ENCODE measurements at places on chromosomes 3 and 15.

GRCh38 chr3:133153382-133153781 is 115.2 kb downstream of the TMEM108 start:
- DNase-seq, result no peak

GRCh38 chr15:49421991-49422390 is 1.1 kb upstream of the FGF7 start:
- DNase-seq, result peak; percentile 69

- DNase-seq, result no peak
These were observed 93.8 kb downstream of the FHIT start for GRCh38 chr3:61157414-61157813.

DNA sequence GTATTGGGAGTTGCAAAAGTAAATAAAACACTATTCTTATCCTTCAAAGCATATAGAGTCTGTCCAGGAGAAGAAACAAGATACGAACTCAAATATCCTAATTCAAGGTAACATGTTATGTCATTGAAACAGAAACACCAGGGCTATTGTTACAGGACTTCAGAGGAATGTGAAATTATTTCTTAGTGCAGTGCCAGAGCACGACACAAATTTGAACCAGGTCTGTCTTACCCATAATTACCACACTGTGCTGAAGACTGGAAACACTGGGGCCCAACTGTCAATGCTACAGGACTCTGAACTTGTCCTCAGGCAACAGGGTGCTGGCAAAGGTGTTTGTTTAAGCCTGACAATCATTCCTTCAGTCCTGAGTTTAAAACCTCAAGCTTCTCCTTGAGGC is 633.6 kb upstream of the UBE2E2 start:
- no peak for DNase-seq

GRCh38 chr3:67602816-67603215 is 51.6 kb downstream of the SUCLG2 start:
- DNase-seq, result no peak

DNA sequence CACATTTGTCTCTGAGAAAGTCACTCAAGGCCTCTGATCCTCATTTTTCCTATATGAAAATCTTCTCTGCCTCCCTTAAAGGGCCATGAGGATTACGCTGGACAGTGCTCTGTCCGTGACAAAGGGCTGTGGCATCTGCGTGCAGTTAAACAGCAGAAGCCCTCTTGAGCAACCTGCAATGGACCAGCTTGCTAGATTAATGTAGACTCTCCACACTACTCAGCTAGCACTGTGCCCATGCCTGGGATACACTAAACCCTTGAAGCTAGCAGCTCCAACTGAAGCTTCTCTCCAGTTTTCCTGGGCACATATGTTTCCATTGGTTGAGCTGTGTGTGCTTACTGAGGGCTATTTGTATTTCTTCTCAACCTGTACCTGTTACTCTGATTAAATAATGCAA is 303.8 kb downstream of the RPLP1 start:
- no peak for DNase-seq

DNA sequence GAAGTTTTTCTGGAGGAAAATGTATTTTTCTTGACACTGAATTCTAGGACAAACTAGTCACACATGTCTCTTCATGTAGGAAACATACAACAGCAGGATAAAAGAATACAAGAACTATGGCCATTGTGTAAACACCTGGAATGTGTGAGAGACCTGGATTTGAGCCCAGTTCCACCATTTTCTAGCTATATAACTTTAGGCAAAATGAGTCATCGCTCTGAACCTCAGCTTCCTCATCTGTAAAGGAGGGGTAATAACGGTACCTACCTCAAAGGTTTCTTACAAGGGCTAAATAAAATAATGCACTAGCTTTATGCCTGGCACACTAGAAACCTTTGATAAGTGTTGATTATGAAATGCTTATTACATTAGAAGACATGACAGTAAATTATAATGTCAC is 57.8 kb downstream of the RIOX2 start:
- DNase-seq, result no peak

- no peak for DNase-seq
These were observed 57.8 kb downstream of the PCSK6 start for GRCh38 chr15:101431748-101432147.

- no peak for DNase-seq
These were observed 9.8 kb upstream of the ZNF710 start for GRCh38 chr15:89991312-89991711.

GRCh38 chr3:14304101-14305045 is 98.0 kb upstream of the SLC6A6 start:
- DNase-seq, result no peak

- DNase-seq, result no peak
These were observed 11.4 kb upstream of the IGDCC3 start for GRCh38 chr15:65389226-65389625.

DNA sequence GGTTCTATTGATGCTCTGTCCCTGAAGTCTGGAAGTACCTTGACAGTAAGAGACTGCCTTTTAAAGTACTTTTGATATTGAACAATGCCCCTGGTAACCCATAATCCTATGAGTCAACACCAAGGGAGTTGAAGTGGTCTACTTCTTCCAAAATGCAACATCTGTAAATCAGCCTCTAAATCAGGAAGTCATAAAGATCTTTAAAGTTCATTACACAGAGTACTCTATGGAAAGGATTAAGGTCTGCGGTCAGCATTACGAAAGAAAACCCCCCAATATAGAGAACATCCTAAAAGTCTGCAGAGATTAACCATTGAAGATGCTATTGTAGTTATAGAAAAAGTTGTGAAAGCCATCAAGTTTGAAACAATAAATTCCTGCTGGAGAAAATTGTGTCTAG is 52.7 kb upstream of the CMC1 start:
- no peak for DNase-seq

GRCh38 chr15:31511707-31512310 is 185.2 kb downstream of the KLF13 start:
- DNase-seq, result peak; percentile 78

- DNase-seq, result no peak
These were observed 921 bp downstream of the MGLL start for GRCh38 chr3:127821394-127821793.

DNA sequence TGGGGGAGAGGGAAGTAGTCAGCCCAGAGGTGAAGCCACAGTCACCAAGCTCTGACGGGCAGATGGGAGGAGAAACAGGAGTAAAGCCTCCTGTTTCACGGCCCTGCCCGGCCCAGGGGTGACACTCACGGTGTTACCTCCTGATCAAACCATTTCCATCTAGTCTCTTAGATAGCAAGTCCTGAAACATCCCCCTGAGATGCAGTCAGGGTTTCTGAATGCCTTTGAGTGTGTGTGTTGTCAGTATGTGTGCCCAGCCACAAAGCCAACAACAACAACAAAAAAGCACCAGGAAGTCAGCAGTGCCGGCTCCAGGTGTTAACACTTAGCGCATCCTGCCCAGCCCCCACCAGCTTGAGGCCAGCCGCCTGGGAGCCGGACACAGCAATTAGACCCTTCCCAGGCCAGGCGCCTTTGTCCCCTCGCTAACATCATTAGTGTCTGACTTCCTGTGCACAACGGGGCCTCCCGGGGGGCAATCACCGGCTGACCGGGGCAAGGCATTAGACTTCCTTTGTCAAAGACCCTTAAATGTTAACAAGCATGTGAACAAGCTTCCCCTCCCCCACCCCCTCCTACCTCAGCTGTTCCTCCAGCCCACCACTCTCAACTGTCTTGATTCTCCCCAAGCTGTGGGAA is 34.5 kb downstream of the IL17RD start:
- no peak for DNase-seq

GRCh38 chr3:185940951-185941350 is 3.1 kb upstream of the TRA2B start:
- DNase-seq, result no peak

GRCh38 chr3:15099364-15100098 is 583 bp upstream of the RBSN start:
- peak; percentile 68 for DNase-seq

GRCh38 chr15:68637767-68638404 is 59.1 kb downstream of the CORO2B start:
- DNase-seq, result no peak

DNA sequence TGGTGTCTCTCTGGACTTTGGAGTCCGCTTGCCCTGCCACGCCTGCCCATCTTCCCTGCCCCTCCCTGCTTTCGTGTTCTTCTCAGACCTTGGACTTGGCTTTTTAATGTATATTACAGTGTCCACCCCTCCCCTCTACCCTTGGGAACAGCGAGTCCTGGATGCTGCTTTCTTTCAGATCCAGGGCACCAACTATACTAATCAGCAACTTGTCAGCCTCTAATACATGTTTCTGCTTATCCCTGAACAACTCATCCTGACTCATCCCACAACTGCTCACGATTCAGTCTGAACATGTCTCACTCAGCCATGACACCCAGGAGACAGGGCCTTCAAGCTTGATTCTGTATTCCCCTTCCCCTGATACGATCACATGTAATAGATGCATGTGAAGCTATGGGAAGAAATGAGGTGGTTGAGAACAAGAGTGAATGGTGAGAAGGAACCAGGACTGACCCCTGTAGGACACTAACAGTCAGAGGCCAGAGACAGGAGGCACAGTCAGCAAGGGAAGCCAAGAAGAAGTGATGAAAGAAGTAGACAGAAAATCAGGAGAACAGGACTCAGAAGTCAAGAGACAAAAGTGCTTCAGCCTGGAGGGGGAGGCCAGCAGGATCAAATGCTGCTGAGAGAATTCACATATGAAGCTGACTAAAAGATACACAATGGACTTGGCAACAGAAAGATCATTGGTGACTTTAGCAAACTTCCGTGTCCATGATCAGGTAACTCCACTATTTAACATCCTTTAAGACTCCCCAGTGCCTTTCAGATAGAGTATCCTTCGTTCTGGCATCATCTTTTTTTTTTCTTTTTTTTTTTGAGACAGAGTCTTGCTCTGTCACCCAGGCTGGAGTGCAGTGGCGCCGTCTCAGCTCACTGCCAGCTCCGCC is 35.4 kb downstream of the BCL2L10 start:
- no peak for DNase-seq

DNA sequence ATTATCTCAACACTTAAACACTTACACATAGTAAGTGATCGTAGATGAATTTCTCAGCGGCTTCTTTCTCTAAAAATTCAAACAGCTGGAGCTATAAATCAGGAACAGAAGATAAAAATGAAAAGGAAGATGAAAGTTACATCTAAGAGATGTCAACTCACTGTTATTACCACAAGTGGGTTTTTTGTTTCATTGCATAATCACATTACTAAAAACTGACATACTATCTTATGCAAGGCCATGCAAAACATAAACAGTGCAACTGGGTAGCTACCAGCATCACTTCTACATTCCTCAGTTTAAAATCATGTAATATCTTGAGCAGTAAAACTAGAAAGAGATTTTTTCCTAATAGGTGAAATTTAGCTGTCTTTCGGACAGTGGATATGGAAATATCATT is 14.9 kb downstream of the MINDY4B start:
- no peak for DNase-seq

GRCh38 chr15:40323953-40324937 is 753 bp downstream of the INAFM2 start:
- peak; percentile 74 for DNase-seq

- DNase-seq, result no peak
These were observed 323.3 kb upstream of the CTNNB1 start for GRCh38 chr3:40876009-40876408.

DNA sequence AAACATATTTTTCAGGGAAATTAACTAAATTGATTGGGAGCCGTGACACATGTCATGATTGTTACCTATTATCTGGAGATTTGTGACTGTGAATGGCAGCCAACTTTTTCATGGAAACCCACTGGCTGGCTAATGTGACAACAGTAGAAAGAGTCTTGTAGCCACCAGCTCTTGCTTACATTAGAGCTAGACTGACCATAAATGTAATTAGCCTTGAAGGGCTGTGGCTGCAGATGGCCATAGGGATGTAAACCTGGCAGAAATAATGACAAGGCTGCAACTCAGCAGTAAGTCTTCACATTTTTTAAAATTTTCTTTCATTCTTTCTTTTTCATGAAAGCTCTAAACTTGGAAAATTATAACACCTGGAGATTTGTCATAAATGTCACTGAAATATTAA is 168.2 kb upstream of the ROBO2 start:
- DNase-seq, result no peak

DNA sequence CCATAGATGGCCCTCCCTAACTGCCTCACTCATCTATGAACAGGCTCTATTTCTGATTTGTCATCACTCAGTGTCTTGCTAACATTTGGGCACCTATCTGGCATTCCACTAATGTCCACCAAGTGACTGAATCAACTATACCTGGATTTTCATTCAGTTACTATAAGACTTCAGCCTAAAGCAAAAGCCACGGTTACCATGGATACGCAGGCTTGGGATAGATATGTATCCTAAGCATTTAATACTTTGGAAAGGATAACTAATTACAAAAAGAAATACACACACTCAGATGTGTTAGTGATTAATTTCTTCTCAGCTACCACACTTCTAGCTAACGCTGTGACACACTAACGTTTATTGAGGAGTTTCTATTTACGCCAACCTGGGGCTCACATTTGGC is 899.5 kb upstream of the CFAP20DC start:
- DNase-seq, result no peak

GRCh38 chr15:32716915-32717425 is 834 bp upstream of the GREM1 start:
- DNase-seq, result no peak

- DNase-seq, result peak; percentile 86
These were observed 25.0 kb downstream of the CRYGS start for GRCh38 chr3:186519021-186519658.

DNA sequence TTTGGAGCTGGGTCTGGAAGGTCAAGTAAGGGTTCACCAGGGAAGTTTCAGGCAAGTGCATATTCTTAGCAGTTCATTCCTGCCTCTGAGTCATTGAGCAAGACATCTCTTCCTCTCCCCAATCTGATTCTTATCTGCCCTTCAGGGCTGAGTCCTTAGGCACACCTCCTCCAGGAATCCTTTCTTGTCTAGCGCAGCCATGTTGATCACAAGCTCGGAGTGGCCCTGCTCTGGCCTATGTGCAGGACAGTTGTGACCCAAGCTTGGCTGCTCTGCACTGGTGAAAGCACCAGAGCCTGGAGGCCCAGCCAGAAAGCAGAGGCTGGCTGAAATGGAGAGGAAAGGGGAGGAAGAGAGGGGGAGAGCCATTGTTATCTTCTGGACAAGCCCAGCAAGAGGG is 30.9 kb upstream of the MRPS22 start:
- DNase-seq, result no peak

DNA sequence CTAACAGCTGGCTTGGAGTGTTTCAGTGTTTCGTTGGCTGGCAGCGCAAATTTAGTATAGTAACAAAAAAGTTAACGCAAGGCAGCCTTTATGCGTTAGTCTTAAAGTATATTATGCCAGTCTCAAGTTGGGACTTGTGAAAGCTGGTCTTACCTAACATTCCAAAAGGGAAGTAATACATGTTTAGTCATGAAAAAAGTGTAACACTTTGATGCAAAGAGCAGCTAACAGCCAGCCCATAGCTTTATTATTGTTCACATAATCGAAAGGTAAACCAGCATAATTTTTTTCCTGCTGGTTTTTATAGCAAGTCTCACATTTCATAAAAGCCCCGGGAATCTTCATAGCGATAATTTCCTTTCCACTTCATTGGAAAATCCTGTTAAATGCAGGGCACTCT is 2.4 kb upstream of the GPR87 start:
- no peak for DNase-seq

GRCh38 chr3:25603703-25604102 is 61.0 kb downstream of the TOP2B start:
- DNase-seq, result no peak
